ENCODE measurements at places on chromosomes 4 and X.

DNA sequence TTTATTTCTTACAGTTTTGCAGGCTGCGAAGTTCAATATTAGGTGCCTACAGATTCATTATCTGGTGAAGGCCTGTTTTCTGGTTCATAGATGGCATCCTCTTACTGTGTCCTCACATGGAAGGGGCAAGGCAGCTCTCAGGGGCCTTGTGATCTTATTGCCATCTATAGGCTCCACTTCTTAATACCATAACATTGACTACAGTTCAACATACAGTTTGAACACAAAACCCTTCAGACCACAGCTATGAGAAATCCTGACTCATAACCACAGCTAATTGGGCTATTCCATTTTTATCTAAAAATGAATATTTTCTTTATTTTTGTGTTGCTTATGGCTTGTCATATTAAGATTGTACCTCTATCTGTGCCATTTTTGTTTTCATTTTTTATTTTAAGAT is 72.3 kb downstream of the STAG2 start:
- DNase-seq, result peak; percentile 57

- no peak for DNase-seq
Measured at GRCh38 chr4:11252149-11252548, 176.5 kb downstream of the HS3ST1 start.

GRCh38 chrX:18252644-18253359 is 32.1 kb upstream of the BEND2 start:
- no peak for DNase-seq

DNA sequence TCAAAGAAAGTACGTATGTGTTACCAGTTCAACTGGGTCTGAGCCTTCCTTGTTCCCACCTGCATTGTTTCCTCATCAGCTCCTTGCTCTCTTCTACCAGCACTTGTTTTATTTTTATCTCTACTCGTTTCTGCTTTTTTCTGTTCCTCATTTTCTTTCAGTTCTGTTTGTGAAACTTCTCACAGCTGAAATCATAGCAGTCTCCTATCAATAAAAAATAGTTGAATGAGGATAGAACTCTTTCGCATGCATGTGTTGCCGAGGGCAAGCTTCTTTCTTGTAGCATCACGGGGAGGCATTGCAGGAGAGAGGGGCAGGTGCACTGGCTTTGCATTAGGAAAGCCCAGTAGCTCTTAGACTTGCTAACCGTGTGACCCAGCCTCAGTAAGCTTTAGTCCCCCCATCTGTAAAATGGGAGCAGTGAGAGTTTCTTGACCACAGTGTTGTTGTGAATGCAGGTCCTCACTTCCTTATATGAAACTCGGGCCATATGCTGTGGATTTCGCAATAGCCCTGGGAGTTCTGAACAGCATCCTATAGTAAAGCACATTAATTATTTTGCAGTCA is 24.7 kb downstream of the OFD1 start:
- DNase-seq, result no peak

GRCh38 chr4:137534516-137534915 is 2.2 kb upstream of the PCDH18 start:
- no peak for DNase-seq

DNA sequence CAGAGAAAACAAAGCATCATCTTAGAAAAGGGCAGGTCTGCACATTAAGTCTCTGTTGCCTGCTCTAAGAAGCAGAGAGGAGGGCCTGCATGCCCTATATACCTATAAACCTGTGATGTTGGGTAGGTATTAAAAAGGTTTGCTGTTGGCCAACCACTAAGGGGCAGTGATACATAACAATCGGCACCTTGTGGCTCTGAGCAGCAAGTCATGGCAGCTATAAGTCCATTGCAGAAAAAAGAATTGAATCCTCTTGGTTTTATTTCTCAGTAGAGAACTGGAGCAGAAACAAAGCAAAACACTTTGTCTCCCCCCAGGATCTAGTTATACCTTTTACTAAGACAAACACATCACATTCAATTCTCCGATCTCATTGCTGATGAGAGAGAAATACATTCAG is 1364.4 kb downstream of the STIM2 start:
- DNase-seq, result peak; percentile 39

GRCh38 chrX:40022421-40022820 is 75.3 kb downstream of the BCOR start:
- no peak for DNase-seq

DNA sequence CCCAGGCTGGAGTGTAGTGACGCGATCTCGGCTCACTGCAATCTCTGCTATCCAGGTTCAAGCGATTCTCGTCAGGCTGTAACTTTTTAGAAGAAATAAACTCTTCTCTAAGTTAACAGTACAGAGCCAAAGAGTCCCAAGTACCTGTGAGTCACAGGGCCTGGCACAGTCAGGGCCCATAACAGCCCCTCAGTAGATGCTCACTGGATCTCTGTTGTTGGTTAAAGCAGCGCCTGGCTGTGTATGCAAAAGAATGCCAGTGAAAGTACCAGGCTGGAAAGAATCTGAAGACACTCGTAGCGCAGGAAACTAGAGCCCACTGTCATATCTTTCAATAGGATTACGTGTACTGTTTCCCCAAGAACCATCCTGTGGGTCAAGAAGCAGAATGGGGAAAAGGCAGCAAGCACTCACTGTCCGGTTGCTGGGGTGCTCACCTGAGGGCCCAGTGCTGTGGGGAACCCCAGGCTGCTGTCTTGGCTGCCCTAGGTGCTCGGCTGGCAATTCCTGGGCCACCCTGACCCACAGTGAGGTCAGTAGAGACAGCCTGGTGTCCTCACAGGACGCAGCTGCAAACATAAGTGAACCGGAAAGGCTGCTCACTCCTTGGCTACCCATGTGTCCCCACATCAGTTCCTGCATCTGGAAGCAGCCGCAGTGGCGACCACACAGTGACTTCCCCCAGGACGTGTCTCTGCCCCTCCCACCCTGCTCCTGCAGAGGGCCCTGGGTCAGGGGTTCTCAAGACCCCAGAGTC is 3.1 kb upstream of the SLBP start:
- no peak for DNase-seq

GRCh38 chrX:55796496-55796895 is 78.9 kb downstream of the RRAGB start:
- no peak for DNase-seq

- peak; percentile 23 for DNase-seq
Measured at GRCh38 chr4:105644257-105644656, 64.2 kb downstream of the INTS12 start.

DNA sequence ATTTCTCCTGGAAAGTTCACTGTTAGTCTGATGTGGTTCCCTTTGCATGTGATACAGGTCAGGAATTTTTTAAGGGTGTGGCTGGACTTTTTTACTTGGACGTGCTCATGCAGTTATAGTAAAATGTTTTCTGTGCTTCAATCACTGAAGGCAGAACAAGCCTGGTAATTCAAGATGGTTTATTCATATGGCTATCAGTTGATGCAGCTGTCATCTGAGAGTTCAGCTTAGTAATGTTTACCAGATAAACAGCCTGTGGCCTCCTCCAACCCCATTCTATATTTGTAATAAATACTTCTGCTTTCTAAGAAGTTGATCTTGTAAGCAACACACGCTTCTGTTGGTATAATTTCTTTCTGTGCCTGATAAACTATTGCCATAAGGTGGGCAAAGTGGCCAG is 2105.9 kb downstream of the ARAP2 start:
- no peak for DNase-seq

DNA sequence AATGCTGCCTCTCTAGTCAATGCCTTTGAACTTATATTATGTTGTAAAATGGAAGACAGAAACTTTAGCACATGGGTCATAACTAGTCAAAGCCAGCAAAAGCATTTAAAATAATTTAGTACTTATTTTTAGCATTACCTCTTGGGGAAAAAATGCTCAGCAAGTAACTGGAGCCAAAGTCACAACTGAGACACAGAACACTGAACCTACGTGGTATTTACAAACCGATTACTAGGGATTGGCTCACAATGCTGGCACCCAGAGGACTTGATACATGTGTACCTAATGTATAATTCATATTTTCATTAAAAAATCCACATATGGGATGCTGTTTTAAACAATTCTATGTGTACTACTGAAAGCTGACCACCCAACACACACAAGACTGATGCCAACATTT is 38.4 kb downstream of the PHKA2 start:
- DNase-seq, result no peak

DNA sequence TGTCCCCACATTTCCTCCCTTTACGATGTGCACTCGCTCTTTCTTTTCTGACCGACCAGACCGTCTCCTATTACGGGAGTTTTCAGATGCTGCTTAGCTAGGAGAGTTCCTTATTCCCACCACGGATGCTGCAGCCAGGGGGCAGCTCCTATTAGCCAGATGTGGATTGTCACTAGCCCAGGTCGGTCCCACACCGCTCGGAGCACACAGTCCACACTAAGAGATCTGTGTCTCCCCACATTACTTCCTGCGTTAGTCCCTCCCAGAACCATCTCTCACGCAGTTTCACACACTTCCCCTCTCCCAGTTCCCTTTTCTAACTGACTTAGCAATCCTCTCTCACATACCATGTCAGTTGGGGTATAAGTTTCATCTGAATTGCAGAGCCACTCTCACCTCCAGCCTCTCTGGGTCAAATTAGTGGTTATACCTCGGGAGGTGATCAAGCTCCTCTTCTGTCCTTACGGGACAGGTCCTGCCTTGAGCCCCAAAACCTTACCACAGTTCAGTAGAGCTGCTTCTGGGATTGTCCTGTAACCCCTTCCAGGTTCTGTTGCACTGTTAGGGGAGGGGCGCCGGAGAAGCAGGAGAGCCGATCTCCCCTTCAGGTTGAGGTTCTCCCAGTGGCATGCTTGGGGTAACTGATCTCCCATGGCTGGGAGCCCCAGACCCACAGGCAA is 28.2 kb downstream of the SULT1E1 start:
- DNase-seq, result no peak

DNA sequence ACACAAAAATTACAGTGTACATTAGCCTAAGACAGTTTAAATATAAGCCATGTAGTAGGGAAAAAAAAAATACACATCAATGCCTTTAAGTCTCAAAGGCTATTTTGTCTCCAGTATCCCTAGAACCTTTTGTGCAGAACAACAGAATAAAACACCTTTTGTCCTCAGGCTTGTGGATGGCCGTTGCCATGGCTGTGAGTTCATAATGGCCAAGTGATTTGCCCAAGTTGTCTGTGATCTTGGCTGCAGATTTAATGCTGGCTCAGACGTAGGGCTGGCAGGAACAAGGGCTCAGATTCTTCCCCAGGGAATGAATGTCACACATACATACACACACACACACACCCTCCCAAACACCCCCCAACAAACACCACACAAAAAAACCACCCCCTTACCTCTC is 25.3 kb downstream of the GPM6B start:
- DNase-seq, result no peak

DNA sequence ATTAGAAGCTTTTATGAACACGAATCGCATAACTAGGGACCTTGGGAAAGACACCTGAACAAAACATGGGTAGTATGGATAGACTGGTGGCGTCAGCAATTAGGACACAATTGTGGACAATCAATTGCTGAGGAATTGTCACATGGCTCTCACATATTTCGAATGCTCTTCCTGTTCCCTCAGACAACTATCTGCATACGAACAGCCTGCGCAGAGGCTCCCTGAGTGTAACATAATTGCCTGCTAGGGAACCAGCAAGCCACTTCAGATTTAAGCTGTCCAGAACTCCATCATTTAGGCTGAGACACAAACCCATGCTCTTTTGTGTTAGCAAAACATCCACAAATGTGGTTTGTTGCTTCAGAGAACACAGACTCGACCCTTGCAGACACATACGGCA is 160.8 kb downstream of the MGST2 start:
- DNase-seq, result no peak

GRCh38 chr4:86613734-86614133 is 19.6 kb downstream of the PTPN13 start:
- DNase-seq, result no peak

- DNase-seq, result no peak
Measured at GRCh38 chrX:14672611-14673172, 143.4 kb downstream of the GLRA2 start.

DNA sequence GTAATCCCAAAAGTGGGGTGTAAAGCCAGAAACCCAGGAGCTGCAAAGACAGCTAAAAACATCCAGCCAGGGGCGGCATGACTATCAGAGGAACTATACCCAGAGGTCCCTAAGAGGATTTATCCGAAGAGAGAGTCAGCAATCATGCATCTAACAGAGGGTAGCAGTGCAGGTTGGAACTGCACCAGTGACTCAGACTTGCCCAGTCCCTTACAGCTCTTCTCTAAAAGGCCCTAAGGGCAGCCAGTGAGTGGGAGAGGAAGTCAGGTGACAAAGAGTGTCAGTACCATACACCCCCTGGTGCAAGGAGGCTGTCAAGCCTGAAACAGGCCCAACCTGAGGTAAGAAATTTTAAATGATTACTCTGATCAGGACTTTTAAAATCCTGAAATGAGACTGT is 88.1 kb downstream of the CAMK2D start:
- peak; percentile 59 for DNase-seq

DNA sequence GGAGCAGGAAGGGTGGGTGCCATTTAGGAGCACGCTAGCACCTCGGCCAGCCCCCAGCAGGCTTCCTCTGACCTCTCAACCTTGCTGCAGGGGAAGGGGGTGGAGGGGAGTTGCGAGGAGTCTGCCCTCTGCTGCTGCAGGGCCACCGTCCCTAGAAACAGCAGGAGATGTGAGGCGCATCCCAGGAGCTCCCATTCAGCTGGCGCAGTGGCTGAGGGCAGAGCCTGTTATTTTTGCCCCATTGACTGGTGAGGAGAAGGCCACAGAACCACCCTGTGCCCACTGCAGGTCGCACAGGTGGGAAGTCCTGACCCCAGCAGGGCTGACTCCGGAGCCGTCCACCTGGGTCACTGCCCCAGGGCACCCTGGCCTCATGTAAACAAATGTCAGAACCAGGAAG is 8.0 kb downstream of the PDE6B start:
- no peak for DNase-seq

- DNase-seq, result peak; percentile 18
Measured at GRCh38 chrX:136268051-136269048, 17.1 kb upstream of the MAP7D3 start.

DNA sequence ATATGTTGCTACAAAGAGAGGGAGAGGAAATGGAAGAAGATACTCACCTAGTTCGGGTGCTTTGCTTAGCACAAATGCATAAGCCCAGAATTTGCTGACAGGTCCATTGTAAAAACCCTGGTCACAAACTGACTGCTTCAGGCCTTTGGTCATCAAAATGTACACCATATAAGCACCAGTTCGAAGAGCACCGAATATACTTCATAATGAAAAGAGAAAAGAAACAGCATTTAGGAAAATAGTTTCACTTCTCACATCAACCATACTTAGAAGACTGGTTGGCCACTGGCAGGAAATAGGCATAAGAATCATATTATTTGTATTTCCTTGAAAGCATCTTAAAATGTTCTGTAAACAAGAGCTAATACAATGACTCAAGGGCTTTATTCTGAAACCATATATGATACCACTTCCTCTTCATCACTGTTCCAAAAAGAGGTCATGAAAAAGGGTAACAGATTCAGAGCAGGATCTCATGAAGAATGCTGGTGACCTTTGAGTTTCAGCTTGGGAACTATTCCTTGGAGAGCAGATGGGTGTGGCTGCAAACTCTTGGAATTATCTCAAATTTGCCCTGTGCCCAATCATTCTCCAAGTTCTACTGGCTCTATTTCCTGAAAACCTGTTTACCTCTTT is 138.7 kb downstream of the ELOVL6 start:
- peak; percentile 65 for DNase-seq

Data from HT1080 (cell line).